ENCODE measurements at places on chromosomes 12 and 14.

DNA sequence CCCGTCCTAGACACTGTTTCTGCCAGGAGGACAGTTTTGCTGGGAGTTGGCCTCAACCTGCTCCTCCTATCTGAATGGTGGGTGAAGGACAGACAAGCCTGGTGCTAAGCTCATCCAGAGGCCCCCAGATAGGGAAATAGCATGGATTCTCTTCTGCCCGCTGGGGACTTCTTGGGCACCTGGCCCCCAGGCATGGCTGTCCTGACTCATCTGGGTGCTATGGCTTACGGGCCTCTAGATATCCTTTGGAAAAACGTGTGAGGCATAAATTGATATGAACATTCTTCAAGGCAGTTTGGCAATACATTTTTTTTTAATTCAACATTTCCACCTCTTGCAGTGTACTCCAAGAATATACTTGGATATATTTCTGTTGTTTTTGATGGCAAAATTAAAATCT lies 8.6 kb downstream of the TECPR2 start:
- DNase-seq = no peak

GRCh38 chr14:104939666-104940410 lies 15.2 kb downstream of the PLD4 start:
- DNase-seq = no peak

GRCh38 chr12:110845339-110845682 lies 1.5 kb upstream of the CCDC63 start:
- no peak for DNase-seq

- DNase-seq = no peak
Measured at GRCh38 chr12:3046441-3047200, 30.6 kb upstream of the TSPAN9 start.
